ENCODE measurements at places on chromosomes 4 and X.

GRCh38 chr4:115228851-115229250 lies 115.4 kb upstream of the NDST4 start:
- DNase-seq, result no peak

GRCh38 chrX:698206-698605 lies 67.6 kb downstream of the SHOX start:
- DNase-seq, result peak; percentile 15

- no peak for DNase-seq
Measured at GRCh38 chr4:153332936-153333335, 11.6 kb upstream of the MND1 start.

GRCh38 chr4:145388043-145388442 lies 93.6 kb upstream of the SMAD1 start:
- DNase-seq, result no peak

GRCh38 chr4:8085491-8086117 lies 73.0 kb downstream of the ABLIM2 start:
- DNase-seq, result no peak

- DNase-seq, result no peak
Measured at GRCh38 chr4:45971108-45971507, 152.7 kb downstream of the GABRG1 start.

- DNase-seq, result no peak
Measured at GRCh38 chr4:153506341-153507309, 40.5 kb downstream of the TMEM131L start.

DNA sequence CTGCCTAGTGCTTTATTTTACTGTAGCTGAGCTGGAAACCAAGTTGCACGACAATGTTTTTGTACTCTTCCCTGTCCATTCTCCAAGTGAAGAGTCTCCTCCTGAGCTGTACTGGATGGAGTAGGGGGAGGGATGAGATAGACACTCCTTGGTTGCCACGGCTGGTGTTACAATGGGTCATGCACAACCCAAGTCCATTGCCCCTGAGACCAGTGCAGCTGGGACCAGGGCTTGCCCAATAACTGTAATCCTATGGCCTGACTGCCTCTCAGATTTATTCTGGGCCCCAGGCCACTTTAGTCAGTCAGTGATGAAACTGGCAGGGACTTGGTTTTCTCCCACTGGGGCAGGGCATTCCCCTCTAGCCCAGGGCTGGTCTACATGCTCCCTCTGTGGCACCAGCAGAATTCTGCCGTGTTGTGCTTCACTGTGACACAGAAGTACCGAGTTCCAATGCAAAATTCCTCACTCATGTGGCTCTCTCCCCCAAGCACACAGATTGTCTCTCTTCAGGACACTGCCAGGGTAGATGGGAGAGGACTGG lies 203.3 kb upstream of the PCDH18 start:
- no peak for DNase-seq

DNA sequence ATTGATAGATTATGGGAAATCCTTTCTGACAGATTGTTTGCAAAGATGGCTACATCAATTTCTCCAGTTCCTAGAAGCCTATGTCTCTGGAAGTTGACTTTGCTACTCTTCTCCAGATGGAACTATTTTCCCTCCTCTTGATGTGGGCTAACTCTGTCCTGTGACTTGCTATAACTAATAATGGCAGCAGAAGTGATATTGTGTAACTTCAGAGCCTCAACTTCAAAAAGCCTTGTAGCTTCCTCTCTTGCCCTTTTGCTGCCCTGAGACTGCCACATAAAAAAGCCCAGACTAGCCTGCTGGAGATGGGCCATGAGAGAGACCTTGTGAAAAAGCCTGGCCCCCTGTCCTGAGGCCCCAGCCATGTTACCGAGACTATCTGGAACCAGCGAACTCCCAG lies 210.7 kb upstream of the SLC7A11 start:
- no peak for DNase-seq

DNA sequence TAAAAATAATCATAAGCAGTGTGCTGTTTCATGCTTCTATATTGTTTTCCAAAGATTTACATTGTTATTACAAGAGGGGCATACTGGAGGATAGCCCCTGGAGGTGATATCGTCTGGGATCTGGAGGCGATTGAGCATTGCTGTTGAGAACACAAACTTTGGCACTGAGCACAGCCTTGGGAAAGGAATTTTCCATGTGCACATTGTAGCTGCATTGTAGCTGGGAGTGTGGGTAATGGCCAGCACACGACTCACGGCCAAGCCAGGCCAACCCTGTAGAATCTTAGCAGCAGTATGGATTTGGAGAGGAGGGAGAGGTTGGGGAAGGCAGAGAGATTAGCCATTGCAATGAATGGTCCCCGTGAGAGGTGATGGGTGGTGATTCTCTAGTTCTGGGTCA lies 121.9 kb downstream of the SMIM20 start:
- DNase-seq, result peak; percentile 78

GRCh38 chr4:151431728-151432127 lies 22.8 kb downstream of the FHIP1A start:
- DNase-seq, result no peak

GRCh38 chr4:150569998-150570535 lies 11.9 kb upstream of the MAB21L2 start:
- no peak for DNase-seq

- DNase-seq, result no peak
Measured at GRCh38 chrX:130834149-130834548, 68.9 kb downstream of the ENOX2 start.

- peak; percentile 37 for DNase-seq
Measured at GRCh38 chrX:38754818-38755718, 46.2 kb upstream of the MID1IP1 start.

- no peak for DNase-seq
Measured at GRCh38 chr4:159520074-159520473, 417.2 kb downstream of the RAPGEF2 start.

DNA sequence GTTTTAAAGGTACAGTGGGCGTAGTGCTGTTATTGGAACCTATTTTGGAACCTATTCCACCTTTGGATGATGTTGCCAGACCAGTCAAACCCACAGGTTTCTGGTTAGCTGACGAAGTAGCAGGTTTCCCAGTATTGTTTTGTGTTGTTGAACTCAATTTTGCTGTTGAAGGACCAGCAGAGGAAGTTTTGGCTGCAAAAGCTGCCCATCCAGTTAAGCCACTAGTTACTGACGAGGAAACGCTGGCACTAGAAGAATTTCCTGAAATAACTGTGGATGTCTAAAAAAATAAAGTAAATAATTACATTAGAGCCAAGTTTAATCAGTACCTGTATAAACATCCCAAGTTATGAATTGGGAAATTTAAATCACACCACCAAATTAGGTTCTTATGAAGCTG lies 25.5 kb downstream of the INTS12 start:
- DNase-seq, result no peak

GRCh38 chrX:44596277-44596676 lies 53.6 kb upstream of the FUNDC1 start:
- no peak for DNase-seq

GRCh38 chrX:74383611-74384010 lies 37.7 kb upstream of the SLC16A2 start:
- peak; percentile 51 for DNase-seq

GRCh38 chr4:73922766-73923630 lies 53.8 kb downstream of the CXCL1 start:
- peak; percentile 41 for DNase-seq

DNA sequence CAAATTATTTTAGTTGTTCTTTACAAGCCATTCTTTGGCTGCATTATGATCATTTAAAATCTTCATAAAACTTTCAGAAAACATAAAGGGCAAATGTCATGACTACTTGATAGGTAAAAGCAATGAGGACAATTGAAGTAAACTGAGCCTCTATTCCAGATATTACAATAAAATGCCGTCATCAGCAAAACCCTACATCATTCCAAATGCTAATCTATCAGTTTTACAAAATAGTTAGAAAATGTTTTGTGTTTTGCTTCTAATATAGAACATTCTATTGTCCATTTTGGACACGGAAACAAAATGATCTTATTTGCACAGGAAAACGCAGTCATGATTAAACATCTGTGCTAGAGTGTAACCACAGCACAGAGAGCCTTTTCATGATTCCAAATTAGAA lies 1330.6 kb upstream of the ADGRL3 start:
- no peak for DNase-seq

GRCh38 chr4:1763070-1763549 lies 30.0 kb upstream of the FGFR3 start:
- no peak for DNase-seq

DNA sequence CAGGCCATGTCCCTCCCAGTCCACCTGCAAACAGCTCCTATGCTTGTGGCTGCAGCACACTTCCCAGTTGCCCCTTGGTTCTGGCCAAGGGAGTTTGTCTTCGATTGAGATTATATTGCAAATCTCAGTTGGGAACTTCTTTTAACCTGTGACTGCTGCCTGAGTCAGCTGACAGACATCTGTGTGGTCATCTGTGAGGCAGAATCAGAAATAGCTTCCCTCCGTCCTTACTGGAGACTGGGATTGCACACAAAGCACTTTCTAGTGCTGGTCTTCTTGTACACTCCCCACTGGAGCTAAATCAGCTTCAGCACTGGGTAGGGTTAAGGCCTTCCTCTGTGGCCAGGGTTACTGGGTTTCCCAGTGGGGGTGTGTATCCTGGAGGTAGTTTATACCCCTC lies 34.3 kb downstream of the ZNF330 start:
- no peak for DNase-seq

GRCh38 chrX:76987381-76987780 lies 459.8 kb upstream of the FGF16 start:
- DNase-seq, result no peak

- DNase-seq, result no peak
Measured at GRCh38 chr4:10727140-10727880, 42.7 kb upstream of the CLNK start.

GRCh38 chr4:61630548-61630947 lies 430.4 kb downstream of the ADGRL3 start:
- DNase-seq, result no peak

DNA sequence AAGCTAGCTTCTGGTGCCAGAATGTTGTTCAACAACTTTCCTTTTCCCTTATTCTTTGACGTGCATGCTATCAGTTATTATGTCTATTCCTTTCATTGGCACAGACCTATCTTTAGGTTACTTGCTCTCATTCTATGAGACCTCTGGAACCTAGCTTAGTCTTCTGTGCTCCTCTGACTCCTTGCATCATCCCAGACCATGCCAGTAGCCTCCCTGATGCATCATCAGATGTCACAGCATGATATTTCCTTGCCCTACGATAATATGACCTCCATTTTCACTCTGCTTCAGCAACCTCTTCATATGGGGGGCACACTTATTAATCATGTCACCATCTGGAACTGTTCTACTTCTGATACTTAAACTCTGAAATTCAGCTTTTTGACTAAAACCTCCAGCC lies 37.2 kb downstream of the CLCN5 start:
- no peak for DNase-seq

- DNase-seq, result no peak
Measured at GRCh38 chr4:185275501-185275900, 66.1 kb downstream of the SNX25 start.

DNA sequence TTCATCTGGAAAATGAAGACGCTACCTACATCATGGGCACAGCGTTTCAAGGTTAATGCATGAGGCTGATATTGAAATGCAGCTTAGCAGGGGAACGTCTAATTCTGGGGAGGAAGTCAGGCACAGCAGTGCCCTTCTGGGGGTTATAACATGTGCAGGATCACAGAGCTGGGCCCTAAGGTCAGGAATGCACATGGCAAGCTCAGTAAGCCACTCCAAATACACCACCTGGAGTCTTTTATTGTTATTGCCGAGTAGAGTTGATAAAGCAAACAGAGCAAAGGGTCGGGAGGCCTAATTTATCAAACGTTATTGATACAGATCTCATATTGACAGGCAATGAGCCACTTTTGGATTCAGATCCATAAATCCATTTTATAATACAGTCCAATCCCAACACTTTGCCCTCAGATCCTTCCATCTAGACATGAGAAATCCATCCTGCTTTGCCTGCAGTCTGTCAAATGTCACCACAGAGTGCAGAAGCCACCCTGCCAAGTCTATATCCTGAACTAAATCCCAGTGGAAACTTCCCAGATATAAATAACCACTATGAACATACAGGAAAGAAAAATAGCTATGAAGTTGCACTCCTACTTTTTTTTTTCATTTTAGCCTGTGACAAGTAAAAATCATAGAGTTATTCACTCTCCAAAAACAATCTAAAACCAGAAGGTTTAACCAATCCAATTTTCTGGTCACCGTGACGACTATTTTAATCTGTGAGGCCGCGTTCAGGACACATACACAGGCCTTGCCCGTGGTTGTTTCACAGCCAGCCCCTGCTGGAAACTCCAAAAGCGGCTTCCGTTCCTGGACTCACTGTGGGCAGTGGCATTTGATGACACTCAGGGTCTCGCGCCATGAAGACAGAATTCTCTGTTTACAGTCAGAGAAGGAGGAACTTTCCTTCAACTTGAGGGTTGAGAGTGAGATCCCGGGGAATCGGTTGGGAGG lies 335.4 kb downstream of the DHX15 start:
- no peak for DNase-seq

DNA sequence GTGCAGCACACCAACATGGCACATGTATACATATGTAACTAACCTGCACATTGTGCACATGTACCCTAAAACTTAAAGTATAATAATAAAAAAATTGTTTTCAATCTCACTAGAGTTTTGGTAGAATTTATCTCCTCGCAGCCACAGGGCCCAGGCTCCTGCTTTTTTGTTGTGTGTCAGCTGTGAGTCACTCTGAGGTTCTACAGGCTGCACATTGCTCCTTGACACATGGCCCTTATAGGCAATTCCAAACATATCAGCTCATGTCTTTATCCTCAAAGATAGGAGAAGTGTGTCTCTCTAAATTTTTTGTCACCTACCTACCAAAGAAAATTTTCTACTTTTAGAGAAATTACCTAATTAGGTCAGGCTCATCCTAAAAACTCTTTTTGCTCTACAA lies 252.1 kb upstream of the ADGRL3 start:
- DNase-seq, result no peak

DNA sequence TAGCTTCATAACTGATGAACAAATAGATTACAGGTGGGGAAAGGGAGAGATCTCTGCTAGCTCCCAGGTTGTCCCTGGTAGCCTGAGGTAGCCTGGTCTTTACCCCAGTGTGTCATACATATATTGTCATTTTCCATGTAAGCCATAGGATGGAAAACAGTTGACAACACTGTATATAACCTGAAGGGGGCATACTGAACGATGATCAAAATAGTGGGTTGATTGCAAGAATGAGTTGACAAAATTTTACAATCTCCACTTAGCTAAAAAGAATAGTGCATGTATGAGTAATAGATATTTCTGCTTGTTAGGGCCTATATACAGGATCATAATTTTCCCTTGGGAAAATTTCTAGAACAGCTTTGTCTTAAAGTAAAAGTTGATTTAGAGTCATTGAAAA lies 304.1 kb upstream of the HAND2 start:
- no peak for DNase-seq

- peak; percentile 63 for DNase-seq
Measured at GRCh38 chrX:11039926-11040325, 71.2 kb upstream of the HCCS start.

- no peak for DNase-seq
Measured at GRCh38 chr4:84126061-84126787, 372.9 kb downstream of the NKX6-1 start.
